ENCODE measurements at places on chromosomes 11 and 22.

DNA sequence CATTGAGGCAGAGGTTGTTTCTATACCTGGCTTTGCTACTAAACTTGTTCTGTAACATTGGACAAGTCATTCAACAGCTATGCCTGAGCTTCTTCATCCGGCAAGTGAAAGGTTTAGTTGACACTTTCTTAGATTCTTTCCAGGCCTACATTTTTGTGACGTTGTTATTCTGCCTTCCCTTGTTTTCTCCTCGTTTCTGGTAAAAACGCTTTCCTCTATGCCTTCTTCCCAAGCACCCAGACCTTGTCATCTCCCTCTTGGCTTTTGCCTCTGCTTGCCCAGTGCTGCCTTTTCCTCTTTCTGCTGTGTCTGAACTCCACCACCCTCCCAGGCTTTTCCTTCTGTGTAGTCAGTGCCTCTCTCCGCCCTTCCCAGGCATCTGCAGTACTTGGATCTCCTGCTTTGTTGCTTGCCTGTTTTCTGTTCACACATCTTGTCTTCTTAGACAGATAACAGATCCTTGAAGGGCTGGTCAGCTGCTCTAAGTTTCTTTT, 1.4 kb upstream of the AMOTL1 start:
- DNase-seq, result no peak

DNA sequence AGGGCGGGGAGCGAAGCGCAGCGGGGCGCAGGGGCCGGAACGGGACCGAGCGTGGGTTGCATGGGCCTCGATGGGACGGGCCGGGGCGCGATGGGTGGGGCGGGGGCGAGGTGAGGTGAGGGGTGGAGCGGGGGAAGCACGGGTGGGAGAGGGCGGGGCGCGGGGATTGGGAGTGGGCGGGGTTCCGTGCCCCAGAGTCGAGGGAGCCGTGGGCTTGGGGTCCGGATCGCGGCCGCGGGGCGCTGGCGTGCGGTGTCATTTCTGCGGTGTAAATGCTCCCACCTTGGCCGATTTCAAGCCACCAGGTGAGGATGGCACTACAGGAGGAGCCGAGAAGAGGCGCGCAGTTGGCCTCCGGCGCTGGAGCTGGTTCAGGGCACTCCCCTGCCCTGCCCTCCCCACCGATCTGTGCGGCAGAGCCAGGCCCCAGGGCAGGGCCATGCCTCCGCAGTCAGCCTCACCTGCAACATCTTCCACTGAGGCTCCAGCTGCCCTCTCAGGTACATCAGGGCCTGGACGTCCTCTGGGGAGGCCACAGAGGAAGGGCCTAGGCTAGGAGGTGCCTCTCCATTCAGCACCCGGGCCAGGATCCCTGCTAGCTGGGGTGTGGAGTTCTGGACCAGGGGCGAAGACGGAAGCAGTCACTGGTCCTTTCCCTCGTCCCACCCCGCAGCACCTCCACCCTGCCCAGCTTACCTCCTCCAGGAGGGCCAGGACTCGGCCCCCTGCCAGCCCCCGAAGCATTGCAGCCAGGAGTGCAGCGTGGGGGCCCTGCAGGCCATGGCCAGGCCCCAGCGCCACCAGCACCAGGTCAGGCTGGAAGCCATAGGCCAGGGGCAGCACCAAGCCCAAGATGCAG, 620 bp upstream of the TUBGCP6 start:
- peak; percentile 22 for DNase-seq

DNA sequence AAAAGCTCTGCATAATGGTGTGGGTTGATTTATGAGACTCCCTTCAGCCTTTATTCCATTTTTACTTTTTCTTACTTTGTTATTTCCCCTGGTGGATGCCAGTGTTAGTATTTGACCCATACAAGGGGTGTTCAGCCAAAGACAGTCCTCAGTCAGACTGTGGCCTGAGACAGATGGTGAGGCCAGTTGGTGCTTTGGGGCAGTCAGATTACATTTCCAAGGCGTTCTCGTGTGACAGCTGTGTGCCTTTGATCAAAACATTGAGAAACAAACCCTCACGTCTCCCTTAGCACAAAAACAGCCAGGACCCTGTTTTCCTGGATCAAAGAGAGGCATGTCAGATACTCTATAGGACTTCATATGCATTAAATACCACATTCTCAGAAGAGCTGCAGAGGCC, 31.3 kb upstream of the SLN start:
- DNase-seq, result no peak

DNA sequence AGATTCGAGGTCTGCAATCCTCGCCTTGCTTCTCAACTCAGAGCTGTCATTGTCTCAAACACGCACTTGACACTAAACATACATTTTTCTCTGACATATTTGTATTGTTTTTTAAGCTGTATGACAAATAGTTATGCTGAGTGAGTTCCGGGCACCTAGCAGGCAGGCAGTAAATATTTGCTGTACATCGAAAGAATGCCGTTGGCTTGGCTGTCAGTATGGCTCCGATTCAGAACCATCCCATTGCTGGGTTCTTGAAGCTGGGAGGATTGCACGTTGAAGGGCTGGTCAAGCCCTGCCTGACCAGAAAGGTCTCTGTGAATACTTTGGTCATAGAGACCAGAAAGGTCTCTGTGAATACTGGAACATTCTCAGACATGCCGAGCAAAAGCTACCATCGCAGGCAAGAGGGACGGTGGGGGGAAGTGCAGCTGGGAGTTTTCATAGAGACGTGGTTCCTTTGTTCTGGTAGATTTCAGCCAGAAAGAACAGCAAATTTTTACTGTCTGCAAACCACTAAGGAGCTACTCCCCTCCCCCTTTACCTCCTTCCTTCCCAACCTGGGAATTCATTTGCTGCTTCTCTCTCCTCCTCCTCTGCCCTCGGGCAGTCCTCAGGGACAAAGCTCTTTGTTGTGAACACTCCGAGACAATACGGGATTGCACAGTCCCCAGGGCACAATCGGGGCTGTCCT, 202.2 kb upstream of the SORL1-AS1 start:
- DNase-seq, result peak; percentile 3

DNA sequence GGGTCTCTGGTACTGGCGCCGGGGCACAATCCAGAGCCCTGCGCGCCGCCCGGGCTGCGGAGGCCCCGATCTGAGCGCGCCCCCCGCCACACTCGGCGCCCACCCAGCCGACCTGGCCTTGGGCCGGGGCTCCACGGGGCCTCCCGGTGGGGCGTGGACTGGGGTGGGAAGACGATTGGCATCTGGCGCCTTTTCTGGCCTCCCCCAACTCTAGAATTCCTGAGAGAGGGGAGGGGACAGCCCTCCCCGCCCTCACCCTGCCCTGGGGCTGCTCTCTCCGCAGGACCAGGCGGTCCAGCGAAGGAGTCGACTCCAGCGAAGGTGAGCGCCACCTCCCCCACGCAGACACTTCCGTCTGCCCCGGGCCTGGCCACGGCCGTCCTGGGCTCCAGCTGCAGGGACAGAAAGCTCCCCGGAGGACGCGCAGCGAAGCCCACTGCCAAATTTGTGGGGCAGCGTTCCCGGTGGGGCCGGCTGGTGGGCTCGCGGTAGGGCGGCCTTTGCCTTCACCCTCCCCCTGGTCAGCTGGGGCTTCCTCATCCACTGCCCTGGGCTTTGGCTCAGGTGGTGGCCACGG, 593 bp downstream of the SSH3 start:
- DNase-seq, result no peak

GRCh38 chr11:6411594-6412031, 7.3 kb downstream of the APBB1 start:
- no peak for DNase-seq

DNA sequence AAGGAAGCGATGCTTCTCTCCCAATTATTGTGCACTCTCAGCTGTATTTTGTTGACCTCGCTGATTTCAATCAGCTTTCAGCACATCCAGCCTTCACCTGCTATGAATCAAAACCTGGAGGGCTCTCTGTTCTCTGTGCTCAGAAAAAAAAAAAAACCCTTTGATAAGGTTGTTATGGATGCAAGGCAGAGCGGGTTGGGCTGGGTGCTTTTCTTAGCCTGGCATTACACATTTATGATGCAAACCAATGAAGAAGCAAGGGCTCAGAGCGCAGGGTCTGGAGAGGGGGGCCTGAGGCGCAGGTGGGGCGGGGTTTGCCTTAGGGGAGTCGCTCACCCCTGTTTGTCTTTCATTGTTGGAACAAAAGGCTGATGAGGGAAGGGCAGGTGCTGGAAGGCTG, 86.0 kb upstream of the CADM1 start:
- no peak for DNase-seq

DNA sequence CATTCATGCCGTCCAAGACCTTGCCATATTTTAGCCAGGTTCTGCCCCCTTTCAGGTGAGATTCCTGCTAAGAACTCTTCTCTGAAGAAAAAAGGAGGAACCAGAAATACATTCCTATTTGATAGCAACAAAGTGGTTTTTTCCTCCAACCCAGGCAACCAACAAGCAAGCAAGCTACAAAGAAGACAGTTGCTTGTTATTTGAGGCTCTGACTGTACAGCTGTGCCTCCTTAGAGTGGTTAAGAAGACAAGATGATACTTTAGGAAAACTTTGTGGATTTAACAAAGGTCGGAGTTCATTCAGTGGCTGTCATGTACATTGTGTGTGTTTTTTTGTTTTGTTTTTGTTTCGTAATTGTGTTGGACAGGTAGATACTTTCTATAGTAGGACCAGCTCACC, 21.7 kb downstream of the TEAD1 start:
- no peak for DNase-seq

GRCh38 chr11:76630600-76631281, 39.8 kb downstream of the LRRC32 start:
- DNase-seq, result no peak

DNA sequence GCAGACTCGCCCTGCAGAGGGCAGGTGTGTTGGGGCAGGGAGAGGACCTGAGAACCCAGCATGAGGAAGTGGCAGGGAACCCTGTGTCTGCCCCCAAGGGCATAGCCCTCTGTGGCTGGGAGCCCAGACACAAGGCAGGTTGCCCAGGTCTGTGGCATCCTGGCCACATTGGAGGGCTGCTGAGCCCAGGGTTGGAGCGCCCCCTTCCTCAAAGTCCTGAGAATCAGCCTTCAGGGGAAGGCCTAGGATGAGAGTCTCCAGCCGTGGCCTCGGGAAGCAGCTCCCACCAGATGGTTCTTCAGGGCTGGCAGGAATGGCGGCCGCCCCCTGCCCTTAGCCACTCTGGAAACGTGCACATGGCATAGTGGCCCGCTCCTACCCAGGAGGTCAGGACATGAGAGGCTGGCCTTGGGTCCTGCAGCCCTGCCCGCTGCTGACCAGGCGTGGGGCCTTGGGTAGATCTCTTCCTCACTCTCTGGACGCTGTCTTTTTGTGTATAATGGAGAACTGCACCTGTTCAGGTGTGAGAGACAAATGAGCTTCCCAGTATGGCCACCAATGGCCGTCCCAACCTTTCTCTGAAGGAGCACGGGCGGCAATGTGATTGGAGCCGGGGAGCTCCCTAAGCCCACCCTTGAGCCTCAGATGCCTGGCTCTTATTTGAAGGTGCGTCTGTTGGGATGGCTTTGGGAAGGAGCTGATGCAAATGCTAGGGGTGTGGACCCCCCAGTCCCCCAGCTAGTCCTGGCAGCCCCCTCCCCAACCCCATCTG, 4.6 kb upstream of the CDC42BPG start:
- DNase-seq, result peak; percentile 27

DNA sequence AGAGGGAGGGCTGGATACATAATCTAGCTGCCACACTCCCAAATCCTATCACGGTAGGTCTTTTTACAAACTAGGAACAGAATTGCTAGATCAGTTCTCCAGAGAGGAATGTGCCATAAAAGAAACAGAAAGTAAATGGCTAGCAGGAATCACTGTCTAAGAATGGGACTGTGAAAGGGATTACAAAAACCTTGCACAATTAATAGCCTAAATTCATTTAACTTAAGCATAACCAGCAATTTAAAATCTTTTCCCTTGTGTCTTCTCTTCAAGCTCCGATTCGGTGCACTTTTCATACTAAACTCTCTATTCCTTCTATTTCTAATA, 35.2 kb downstream of the APOL5 start:
- no peak for DNase-seq

GRCh38 chr22:26847046-26847445, 189.7 kb downstream of the MIAT start:
- no peak for DNase-seq

- DNase-seq, result no peak
These were observed 2.9 kb upstream of the FBLN1 start for GRCh38 chr22:45499746-45500145.

DNA sequence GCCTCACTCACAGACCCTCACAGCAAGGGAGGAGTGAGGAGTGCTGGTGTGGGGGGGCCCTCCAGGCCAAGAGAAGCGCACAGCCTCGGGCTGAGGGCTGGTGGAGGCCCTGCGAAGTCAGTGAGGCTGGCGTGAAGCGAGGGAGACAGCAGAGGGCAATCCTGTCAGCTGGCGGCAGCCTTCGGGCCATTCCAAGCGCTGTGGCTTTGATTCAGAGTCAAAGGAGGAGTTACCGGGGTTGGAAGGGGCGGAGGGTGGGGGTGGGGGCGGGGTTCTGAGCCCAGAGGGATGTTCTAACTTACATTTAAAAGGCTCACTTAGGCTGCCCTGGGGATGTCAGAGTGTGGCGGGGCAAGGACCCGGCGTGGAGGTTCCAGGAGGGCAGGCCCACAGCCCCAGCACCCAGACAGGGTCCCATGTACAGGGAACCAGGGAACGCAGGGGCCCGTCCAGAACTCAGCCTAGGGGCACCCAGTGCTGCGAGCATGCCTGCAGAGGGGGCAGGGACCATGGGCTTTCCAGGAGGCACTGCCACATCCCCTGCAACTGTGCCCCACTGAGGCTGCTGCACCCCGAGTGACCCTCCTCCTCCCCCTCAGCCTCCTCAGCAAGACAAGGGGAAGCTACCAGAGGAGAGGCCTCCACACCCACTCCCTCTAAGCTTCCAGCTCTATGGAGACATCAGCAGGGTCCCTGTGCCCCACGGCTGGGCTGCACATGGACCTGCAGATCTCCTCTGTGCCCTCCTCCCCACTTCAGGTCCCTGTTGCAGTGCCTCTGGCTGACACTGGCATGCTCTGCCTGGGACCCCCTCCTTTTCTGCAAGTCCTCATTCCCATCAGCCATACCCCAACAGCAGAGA, 39.7 kb upstream of the TTLL12 start:
- DNase-seq, result no peak

DNA sequence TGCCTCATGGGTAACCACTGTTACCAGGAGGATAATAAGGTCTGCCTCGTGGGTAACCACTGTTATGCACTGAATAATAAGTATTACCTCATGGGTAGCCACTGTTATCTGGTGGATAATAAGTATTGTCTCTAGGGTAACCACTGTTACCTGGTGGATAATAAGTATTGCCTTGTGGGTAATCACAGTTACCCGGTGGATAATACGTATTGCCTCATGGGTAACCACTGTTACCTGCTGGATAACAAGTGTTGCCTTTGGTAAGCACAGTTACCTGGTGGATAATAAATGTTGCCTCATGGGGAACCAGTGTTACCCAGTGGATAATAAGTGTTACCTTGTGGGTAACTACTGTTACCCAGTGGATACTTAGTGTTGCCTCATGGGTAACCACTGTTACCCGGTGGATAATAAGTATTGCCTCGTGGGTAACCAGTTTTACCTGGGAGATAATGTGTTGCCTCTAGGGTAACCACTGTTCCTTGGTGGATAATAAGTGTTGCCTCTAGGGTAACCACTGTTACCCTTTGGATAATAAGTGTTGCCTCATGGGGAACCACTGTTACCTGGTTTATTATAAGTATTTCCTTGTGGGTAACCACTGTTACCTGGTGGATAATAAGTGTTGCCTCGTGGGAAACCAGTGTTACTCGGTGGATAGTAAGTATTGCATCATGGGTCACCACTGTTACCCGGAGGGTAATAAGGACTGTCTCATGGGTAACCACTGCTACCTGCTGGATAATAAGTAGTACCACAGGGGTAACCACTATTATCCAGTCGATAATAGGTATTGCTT, 10.6 kb upstream of the NXPE4 start:
- no peak for DNase-seq

All from LoVo (cell line).